ENCODE measurements at places on chromosomes 3 and 15.

- no peak for DNase-seq
Measured at GRCh38 chr3:190019844-190020243, 100.9 kb downstream of the P3H2 start.

DNA sequence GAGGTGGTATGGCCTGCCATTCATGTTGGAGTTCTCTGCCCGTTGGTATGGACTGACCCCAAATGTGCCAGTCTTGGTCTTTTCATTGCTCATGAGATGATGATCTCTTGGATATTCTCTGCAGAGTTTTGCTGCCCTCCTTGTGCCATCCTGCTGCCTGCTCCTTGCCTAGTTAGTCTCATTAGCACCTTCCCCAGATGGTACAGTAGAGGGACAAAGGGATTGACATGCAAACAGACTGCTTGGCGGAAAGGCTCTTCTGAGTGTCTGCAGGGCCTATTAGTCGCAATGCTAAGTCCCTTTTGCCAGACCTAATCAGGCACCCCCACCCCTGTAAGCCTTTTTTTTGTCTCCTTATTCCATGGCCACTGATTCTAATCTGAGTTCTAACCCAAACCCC lies 90.6 kb downstream of the ARNT2 start:
- DNase-seq, result no peak

- DNase-seq, result no peak
Measured at GRCh38 chr3:53834429-53835095, 11.7 kb downstream of the CHDH start.

- DNase-seq, result no peak
Measured at GRCh38 chr15:51876169-51876568, 46.7 kb downstream of the TMOD3 start.

- no peak for DNase-seq
Measured at GRCh38 chr3:38907426-38907825, 91.4 kb upstream of the SCN10A start.

GRCh38 chr3:64368257-64369020 lies 143.2 kb upstream of the PRICKLE2 start:
- peak; percentile 12 for DNase-seq

DNA sequence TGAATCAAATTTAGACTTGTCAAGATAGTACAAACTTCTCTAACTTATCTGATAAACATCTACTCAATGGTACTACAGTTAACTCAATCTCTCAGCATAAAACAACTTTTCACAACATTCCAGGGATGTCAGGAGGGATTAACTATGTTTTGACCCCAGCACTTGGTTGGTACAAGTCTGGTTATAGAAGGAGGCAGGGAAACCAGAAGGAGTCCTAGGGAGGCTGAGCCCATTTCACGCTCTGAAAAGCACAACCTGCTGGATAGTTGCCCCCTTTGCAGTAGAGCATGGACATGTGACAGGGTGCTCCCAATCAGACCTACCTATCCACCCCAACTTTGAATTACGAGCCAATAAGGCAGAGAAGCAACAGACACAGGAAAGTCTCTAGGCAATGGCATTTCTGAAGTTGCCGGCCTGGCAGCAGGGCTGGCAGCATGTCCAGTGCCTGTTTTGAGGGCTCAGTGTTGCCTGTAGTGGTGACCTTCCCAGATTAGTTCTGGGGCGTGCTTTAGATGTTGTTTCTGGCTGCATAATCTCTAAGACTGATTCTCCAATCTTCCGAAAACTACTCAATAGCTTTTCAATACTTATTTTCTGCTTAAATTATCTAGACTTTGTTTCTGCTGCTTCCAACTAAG lies 8.2 kb downstream of the ANKUB1 start:
- no peak for DNase-seq

GRCh38 chr15:88834211-88834812 lies 31.1 kb downstream of the ACAN start:
- DNase-seq, result no peak

- DNase-seq, result peak; percentile 56
Measured at GRCh38 chr15:40238532-40239403, at the start of gene PAK6. Gene PAK6 (plus strand): TSS chr15:40239063. CDS start chr15:40264786, 25,723 bp downstream.

DNA sequence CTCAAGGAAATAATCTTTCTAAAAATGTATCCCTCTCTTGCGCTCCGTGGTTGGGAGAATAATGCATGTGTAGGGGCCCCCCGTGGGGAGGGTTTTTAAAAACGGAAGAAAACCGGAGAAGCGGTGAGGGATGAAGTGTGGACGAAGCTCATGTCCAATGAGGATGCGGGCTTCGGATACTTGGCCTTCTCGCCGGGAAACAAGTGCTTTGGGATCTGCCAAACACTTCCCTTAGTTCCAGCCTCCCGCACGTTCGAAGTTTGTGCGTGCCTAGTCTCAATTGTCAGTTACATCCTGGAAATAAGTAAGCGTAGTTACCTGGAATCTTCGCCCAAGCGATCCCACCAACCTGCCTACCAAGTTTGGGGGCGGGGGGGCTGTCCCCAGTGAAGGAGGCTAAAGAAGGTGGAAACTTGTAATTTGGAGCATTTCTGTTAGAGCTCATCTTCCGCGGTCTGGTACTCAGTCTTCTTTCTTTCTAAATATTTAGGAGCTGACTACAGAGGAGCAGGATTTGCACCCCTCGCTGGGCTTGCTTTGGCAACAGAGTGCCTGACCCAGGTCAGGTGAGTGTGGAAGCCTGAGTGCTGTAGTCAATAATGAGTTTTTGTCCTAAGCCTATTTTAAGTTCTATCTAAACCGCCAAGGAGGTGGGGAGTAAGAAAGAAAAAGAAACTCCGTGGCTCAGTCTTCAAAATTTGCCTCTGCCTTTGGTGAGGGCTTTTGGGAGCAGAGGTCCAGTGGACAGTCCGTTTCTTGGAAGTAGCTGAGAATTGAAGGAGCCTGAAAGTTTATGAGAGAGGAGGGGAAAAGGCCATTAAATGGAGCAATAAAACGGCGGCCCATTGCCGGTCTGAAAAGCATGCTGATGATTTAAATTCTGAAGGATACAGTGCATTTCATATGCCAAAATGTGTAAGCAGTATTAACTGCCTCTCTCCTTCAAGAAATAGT lies 1.1 kb downstream of the ITPR1 start:
- DNase-seq, result no peak

DNA sequence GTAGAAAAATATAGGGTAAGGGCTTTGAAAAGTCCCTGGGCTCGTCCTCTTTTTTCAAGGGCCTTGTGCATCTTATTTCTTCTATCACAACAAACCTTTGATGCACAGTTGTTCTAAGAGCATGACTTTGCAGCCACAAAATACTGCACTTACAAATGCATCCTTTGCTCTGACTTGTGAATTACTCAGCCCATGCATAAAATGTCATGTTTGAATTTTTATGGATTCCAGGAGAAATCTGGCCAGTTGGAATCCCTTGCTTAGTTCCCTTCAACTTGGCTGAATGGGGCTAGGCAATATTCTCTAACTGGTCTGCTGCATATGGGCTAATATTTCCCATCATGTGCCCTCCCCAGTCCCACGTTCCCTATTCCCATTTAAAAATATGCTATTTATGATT lies 523.9 kb upstream of the RGMA start:
- DNase-seq, result no peak

DNA sequence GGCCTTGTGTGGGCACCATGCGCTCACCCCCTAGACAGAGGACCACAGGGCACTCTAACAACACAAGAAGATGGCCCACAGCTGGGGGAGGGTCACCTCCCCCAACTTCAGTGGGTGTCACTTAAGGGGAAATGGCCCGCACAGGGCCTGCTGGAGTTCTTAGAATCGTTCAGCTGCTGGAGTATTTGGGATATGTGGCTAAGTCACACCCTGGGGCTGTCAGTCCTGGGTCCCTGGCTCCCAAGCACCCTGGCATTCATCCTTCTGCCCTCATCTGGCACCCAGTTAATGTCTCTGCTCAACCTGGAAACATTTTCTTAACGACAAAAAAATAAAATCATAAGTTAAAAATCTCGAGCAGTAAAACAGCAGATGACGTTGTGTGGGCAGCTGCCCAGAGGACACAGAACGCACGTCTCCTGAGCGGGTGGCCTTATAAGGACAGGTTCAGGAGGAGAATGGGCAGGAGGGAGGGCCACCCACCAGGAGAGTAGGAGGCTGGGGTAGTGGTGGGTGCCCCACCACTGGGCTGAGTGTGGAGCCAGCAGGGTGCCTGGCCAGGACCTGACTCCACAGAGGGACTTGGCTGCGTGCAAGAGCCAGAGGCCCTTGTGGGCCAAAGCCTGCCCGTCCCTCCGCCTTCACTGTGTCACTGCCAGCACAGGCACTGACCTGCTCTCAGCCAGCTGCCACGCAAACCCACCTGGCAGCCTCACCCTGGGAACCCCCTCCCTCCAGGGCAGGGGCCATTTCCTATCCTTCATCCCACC lies 11.5 kb downstream of the KBTBD13 start:
- no peak for DNase-seq

- DNase-seq, result peak; percentile 8
Measured at GRCh38 chr3:124395584-124396338, 334.5 kb upstream of the UMPS start.

GRCh38 chr3:50010959-50011358 lies 71.0 kb downstream of the RBM6 start:
- no peak for DNase-seq

DNA sequence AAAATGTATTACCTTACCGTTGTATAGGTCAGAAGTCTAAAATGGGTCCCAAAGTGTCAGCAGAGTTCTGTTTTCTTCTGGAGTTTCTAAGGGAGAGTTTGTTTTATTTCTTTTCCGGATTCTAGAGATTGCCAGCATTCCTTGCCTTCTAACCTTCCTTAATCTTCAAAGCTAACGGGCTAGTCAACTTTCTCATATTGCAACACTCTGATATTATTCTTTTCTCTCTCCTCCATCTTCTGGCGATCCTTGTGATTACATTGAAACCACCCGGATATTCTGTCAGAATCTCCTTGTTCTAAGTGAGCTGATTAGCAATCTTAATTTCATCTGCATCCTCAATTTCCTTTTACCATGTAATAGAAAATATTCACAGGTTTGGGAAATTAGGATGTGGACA lies 36.2 kb upstream of the AADACL2 start:
- no peak for DNase-seq

GRCh38 chr3:141073580-141073979 lies 22.4 kb downstream of the SPSB4 start:
- no peak for DNase-seq

DNA sequence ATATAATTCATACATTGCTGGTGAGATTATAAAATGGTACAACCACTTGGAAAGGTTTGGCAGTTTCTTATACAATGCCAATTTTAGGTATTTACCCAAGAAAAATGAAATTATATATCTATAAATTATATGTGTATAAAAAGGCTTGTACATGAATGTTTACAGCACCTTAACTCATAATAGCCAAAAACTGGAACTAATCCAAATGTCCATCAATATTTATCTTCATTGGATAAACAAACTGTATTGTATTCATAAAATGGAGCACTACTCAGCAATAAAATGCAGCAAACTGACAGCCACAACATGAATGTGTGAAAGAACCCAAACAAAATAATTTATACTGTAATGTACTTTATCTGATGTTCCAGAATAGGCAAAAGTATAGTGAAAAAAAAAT lies 33.6 kb upstream of the EIF5A2 start:
- DNase-seq, result no peak

- no peak for DNase-seq
Measured at GRCh38 chr3:147361454-147362420, 44.6 kb downstream of the ZIC4 start.

DNA sequence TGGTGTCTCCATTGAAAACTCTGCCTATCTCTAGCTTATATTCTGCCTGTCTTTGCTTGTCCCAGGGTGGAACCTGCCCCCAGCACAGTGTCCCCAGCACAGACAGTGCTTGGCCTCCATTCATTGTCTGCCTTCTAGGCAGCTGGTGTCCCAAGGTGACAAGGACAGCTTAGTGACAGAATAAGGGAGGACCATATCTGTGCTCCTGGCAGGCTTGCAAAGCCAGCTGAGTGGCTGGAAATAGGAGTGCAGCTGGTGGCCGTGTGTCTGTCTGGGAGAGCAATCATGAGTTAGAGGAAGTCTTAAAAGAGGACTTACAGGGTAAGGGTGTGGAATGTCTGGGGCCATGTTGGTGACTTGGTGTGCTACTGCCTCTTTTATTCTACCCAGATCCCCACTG lies 33.4 kb downstream of the SCN5A start:
- DNase-seq, result no peak

GRCh38 chr15:78241017-78241416 lies 6.7 kb upstream of the ACSBG1 start:
- DNase-seq, result peak; percentile 76

GRCh38 chr15:76196269-76197231 lies 114.7 kb downstream of the ETFA start:
- DNase-seq, result no peak

DNA sequence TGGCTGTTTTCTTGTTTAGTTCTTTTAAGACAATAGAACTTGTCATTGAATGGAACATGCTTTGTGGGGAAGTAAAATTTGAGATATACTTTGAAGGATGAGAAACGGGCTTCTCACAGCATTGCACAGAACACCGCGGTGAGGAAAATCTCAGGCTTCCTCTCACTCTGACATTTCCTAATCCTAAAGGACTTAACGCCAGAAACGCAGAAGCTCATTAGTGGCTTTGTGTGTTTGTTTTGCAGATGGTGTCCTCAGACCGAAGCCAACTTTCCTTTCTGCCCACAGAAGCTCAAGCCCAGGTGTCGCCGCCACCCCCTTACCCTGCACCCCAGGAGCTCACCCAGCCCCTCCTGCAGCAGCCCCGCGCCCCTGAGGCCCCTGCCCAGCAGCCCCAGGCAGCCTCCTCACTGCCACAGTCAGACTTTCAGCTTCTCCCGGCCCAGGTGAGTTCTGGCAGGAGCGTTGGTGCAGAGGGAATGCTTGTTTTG lies 78.9 kb upstream of the BLM start:
- DNase-seq, result peak; percentile 27

- no peak for DNase-seq
Measured at GRCh38 chr3:70120357-70120966, 120.9 kb downstream of the SAMMSON start.

GRCh38 chr3:89527736-89528305 lies 420.4 kb downstream of the EPHA3 start:
- no peak for DNase-seq

DNA sequence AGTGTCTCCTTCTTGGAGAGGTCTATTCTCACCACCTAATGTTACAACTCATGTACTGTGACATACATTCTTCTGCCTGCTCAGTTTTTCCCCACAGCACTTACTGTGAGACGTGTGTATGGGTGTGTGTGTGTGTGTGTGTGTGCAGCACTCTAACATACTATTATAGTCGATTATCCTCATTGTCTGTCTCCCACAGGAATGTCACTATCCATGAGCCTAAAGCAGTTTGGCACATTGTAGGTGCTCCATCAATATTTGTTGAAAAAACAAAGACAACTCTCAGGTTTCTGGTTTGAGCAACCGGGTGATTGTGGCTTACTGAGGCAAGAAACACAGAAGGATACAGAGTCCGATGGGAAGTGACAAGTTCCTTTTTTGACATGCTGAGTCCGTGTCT lies 8.6 kb upstream of the ZNF148 start:
- no peak for DNase-seq

DNA sequence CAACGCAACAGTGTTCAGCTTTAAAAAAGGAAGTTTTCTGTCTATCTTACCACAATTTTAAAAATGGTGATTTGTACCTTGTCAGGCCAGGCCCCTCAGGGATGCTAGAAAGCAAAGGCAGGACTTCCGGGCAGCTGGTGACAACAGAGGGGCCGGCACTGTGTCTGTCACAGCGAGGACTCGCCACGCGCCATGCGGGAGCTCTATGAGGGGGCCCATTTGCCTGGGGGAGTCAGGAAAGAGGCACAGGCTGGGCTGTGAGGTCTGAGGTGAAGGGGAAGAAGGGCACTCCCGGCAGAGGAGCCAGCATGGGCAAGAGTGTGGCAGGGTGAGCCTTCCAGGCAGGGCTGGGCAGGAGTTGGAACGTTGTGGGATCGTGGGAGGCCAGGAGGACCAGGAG lies 7.0 kb downstream of the IQSEC1 start:
- no peak for DNase-seq

GRCh38 chr15:100930306-100930848 lies 11.2 kb downstream of the LRRK1 start:
- no peak for DNase-seq
